Stimulated activated CD4-positive, alpha-beta T cell treated with anti-CD3 and anti-CD28 coated beads, Interleukin-2, amount 100 ng/mL, for 4 hours (primary cell): ENCODE measurements at places on chromosomes 3 and 15.

GRCh38 chr3:107124885-107125284, 252.4 kb upstream of the CCDC54 start:
- no peak for DNase-seq

DNA sequence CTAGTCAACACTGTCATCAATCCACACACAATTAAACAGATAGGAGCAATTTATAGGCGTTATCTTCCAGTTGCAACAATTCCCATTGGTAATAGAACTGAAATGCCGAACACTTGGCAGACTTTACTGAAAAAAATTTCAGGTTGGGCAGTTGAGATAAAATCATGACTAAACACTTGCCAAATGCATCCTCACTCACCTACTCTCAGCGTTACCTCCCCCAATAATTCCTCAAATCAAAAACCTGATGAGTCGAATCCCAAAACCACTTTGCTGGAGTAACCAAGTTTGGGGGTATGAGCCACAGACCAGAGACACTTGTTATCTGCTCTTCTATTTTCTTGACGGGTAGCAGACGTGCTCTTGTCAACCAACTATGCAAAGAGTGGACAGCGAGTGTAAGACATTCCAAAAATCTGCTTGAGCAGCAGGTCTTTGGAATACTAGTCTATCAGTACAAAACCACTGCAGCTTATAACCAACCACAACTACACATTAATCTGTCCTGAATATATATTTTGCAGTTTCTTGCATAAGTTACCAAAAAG, 30.3 kb downstream of the PPP1R2 start:
- DNase-seq: no peak

GRCh38 chr3:124513610-124513997, 216.6 kb upstream of the UMPS start:
- DNase-seq: no peak

DNA sequence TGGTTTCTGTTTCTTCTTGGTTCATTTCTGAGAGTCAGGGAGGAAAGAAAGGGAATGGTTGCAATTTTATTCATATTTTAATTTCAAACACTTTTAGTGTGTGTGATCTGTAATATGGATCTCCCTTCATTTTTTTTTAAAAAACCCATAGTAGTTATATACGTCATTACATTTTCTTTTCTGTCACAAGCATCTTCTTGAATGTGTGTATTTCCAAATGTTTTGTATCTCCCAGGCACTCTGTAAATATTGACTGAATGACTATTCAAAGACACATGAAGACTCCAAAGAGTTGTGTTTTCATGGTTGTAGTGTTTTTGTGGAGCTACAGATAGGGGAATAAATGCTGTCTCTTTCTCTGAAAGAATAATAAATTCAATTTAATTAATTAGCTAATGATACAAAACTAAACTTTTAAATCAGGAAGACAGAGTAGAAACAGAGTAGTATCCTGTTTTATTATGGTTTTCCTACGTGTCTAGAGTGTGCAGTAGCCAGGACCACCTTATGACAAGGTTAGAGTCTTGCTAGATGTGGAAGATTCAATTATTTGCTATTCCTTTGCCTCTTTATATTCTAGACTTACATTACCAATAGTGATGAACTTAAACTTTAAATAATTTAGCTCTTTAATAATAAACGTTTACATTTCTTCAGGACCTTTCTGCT, 35.5 kb downstream of the NECTIN3 start:
- DNase-seq: no peak

DNA sequence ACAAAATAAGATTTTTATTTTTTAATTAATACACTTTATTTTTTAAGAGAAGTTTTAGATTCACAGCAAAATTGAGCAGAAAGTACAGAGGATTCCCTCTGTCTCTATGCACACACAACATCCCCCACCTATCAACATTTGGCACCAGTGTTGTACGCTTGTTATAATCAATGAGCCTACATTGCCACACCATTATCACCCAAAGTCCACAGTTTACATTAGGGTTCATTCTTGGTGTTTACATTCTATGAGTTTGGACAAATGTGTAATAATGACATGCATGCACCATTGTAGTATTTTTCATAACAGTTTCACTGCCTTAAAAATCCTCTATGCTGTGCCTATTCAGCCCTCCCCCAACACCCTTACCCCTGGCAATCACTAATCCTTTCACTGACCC, 51.3 kb upstream of the TTBK2 start:
- no peak for DNase-seq

DNA sequence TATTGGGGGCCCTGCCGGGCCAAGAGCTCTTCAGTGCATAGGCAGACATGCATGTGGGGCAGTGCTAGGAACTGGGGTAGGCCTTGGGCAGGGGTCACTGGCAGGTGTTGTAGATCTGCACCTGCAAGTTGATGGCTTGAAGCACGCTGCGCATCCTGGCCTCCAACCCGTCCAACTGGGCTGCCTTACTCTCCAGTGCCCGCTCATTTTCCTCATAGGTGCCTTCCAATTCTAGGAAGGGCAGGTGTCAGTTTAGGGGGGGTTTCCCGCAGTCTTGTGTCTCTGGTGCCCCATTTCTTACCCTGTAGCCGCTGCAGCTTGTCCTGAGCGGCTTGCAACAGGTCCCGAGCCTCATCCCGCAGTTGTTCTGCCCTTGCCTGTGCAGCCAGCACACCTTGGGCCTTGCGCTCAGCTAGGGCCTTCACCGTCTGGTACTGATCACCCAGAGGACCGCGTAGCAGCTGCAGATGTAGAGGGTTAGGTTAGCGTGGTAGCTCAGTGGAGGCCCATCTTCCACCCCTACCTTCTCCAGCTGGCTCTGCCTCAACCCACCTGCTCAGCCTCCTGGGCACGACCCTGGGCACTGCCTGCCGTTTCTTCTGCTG, 611 bp upstream of the USP19 start:
- no peak for DNase-seq

GRCh38 chr3:172321035-172321434, 127.2 kb downstream of the GHSR start:
- no peak for DNase-seq

DNA sequence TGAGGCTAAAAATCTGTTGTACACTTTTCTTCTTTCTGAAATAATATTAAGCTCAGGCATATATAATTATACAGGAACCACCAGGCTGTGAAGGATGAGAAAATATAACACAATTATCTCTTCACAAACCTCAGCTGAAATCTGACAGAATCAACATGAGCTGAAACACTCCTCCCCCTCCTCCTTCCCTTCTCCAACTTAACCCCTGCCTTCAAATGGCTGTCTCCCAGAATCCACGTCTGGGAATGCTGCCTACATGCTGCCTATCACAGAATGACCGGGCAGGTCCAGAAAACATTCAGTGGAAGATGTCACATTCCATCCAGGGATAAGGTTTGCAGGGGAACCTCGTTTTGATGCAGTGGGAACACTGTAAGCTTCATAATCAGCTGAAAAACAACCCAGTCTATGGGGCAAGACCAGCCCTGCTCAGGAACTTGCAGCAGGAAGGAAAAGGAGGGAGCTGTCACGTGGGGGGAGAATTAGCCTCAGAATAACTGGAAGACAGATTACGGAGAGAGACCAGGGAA, 44.0 kb upstream of the SEMA6D start:
- no peak for DNase-seq

DNA sequence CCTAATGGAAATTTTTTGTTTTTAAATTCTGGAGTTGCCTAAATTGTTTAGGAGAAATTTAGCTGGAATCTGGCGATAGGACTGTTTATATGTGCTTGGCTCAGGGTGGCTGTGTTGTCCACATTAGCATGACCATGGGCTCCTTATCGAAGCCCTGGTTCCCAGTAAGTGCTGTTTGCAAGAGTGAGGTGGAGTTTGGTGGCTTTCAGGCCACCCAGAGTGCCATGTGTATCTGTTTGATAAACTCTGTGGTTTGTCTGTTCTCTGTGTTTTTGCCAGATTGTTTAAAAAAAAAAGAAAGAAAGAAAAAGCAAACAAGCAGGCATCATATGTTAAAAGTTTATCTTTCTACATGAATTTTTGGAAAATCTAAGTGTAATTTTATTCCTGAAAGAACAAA, 51.5 kb downstream of the PLCL2 start:
- DNase-seq: no peak

GRCh38 chr3:71438071-71438685, 145.3 kb downstream of the FOXP1 start:
- DNase-seq: no peak

- no peak for DNase-seq
Observed at GRCh38 chr15:60830479-60830878, 351.5 kb upstream of the ICE2 start.

DNA sequence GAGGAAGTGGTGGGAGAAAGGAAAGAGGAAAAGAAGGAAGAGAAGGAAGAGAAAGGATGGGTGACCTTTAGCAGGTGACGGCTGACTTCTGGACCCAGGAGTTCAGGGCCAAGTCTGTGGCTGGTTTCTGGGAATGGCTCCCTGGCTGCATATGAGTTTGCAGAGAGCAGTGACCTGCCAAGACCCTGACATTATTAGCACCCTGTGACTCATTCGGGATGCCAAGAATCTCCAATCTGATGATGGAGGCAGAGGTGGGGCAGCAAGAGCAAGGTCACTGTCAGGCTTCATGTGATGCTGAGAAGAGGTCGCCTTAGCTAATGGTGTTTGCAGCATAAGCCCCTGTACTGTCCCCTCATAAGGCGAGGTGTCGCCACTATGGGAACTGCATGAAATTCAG, 42.6 kb downstream of the MYZAP start:
- DNase-seq: no peak

GRCh38 chr15:41946970-41947369, 25.4 kb downstream of the EHD4 start:
- no peak for DNase-seq

DNA sequence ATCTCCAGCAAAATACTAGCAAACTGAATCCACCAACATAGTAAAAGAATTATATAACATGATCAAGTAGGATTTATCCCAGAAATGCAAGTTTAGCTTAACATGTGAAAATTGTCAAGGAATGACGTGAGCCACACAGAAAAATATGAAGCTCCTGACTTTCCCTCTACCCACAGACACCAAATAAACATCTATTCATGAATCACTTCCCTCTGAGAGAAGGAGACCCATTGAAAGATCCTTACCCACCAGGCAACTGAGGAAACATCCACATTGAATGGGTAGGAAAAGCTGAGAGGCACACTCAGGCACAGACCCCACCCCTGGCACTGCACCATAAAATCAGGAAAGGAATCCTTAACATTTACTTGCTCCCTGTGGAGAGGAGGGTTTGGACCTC, 102.2 kb upstream of the MANF start:
- DNase-seq: no peak

- no peak for DNase-seq
Observed at GRCh38 chr3:122975163-122975923, 52.2 kb downstream of the SEMA5B start.

- no peak for DNase-seq
Observed at GRCh38 chr15:29636921-29637320, 185.3 kb downstream of the TJP1 start.

DNA sequence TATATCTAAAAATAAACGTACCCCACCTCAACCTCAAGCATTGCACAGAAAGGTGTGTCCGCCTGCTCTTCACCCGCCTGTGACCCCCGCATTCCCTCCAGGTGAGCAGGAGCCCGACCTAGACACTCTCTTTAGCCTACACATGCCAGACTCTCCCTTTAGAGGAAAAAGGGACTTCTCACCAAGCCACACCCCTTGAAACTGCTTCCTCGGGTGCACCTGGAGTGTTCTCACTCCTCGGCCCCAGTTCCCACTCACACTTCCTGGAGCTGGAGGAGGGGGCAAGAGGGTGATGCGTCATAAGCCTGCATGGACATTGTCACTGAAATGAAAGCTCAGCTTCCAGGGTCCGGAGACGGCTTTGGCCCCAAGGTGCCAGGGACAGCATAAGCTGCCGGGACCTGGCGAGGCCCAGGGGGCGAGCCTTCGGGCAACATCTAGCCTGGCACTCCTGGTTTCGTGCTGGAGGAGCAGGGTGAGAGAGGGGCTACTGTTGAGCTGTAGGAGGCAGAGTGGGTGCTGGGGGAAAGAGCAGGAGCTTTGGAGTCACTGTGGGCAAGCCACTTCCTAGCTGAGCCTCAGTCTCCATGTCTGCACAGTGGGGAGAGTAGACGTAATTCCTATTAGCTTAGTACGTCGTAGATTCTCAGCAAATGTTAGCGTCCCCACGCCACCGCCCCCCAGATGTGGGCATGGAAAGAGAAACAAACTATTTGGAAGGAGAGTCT, 9.8 kb upstream of the MUC4 start:
- DNase-seq: no peak

DNA sequence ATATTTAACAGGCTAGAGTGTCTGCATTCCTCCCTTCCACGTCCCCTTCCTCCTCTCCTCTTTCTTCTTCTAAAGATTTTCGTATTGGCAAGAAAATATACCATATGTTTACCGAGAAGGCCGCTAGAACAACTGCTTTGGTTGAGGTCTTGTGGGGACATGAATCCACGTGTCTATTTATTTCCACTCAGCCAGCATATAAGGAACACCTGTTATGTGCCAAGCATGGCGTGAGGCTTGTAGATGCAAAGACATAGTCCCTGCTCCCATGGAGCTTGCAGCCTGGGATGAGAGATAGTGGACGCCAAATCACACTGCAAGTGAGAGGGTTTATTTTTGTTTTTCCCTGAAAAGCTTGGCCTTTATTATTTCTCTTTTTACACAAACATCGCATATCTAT, 57.1 kb downstream of the SLC7A14 start:
- DNase-seq: no peak

DNA sequence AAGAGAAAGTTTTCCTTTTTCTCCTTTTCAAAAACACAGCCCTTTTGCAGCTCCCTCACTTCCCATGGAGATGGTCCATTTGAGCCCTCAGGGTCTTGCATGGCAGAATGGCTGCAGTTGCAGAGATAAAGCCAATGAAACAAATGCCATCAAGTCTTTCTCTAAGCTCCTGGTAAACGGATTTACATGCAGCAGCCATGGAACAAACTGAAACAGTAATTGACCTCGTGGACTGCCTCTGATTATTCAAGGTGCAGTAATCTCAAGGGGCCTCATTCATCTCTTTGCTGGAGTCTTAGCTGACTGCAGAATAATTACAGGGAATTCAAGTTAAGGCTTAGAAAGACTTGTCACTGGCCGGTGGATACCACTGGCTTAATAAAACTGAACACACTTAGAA, 125.1 kb downstream of the SQOR start:
- no peak for DNase-seq

- DNase-seq: no peak
Observed at GRCh38 chr3:71489315-71489761, 94.2 kb downstream of the FOXP1 start.

DNA sequence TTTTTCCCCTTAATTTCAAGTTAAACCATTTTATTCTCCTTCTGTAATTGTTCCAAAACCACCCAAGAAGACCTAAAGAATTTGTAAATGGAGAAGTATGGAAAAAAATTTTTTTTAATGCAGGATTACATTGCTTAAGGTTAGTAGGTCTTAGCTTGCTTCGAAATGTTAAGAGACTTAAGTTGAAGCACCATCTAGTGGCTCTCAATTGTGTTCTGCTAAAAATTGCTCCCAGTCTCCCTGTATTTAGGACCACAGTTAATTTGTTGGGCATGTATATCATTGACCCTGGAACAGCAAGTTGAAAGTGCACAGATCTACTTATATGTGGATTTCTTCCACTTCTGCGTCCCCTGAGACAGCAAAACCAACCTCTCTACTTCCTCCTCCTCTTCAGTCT, 32.4 kb downstream of the CD200R1L start:
- no peak for DNase-seq
